Tracheal epithelial cell (primary cell): ENCODE measurements at places on chromosomes 7 and 10. TPM values are rescaled to one million over a fixed set of nuclear protein-coding genes. Genes with fewer than 3 reads are reported as not detected.

Gene LOXL4
- 0.64 and 5.3 TPM in 2 replicates for total RNA-seq

Gene PNLIPRP3
- total RNA-seq, result 13.0 and 68.0 TPM in 2 replicates

Gene CTNNA3
- total RNA-seq, result under 0.01 TPM in 1 of 2 replicates, not detected in the other

Gene CDK6
- total RNA-seq, result 85.0 and 126 TPM in 2 replicates

Gene IKZF1
- total RNA-seq, result 0.24 TPM in 1 of 2 replicates, not detected in the other

Gene ADCYAP1R1
- not detected in 2 replicates for total RNA-seq

Gene C10orf62
- total RNA-seq, result not detected in 2 replicates

Gene PPIA
- 2,178 and 2,747 TPM in 2 replicates for total RNA-seq

Gene HBP1
- 78.0 and 95.7 TPM in 2 replicates for total RNA-seq

Gene PTPRN2
- total RNA-seq, result 1.2 and 2.8 TPM in 2 replicates

Gene SAP25
- not detected in 2 replicates for total RNA-seq

Gene NPC1L1
- under 0.01 TPM in 1 of 2 replicates, not detected in the other for total RNA-seq

Gene CFAP69
- 1.1 and 1.9 TPM in 2 replicates for total RNA-seq

Gene PITX3
- not detected in 2 replicates for total RNA-seq

Gene SLC16A9
- total RNA-seq, result 2.7 and 3.2 TPM in 2 replicates

Gene SCRN1
- 49.0 and 58.3 TPM in 2 replicates for total RNA-seq
